ENCODE measurements at places on chromosomes 12 and 14. TPM values are rescaled to one million over a fixed set of nuclear protein-coding genes. Genes with fewer than 3 reads are reported as not detected.

CHGA gene
- 0.20 TPM for total RNA-seq

PDZRN4 gene
- not detected for total RNA-seq

C12orf54 gene
- not detected for total RNA-seq

MYL2 gene
- not detected for total RNA-seq

GSC gene
- total RNA-seq: not detected

TPH2 gene
- total RNA-seq: not detected

CLEC2A gene
- total RNA-seq: not detected

BCL2L14 gene
- not detected for total RNA-seq

CBLN3 gene
- 0.44 TPM for total RNA-seq

LIN7A gene
- 0.02 TPM for total RNA-seq

HHIPL1 gene
- not detected for total RNA-seq

COL2A1 gene
- total RNA-seq: not detected

KRT1 gene
- not detected for total RNA-seq

COX8C gene
- total RNA-seq: not detected

TOMM20L gene
- total RNA-seq: not detected

TSHR gene
- total RNA-seq: not detected

PRKD1 gene
- 0.16 TPM for total RNA-seq

CLEC12A gene
- not detected for total RNA-seq

KCNMB4 gene
- total RNA-seq: 0.11 TPM

ANKRD33 gene
- total RNA-seq: not detected

IL31 gene
- not detected for total RNA-seq

RNF212B gene
- not detected for total RNA-seq

MYF5 gene
- not detected for total RNA-seq

SLC17A8 gene
- not detected for total RNA-seq

BTG1 gene
- 28.6 TPM for total RNA-seq

CEBPE gene
- total RNA-seq: 0.13 TPM

BBOF1 gene
- 1.5 TPM for total RNA-seq

RNASE3 gene
- total RNA-seq: not detected

GTF2A1 gene
- 20.9 TPM for total RNA-seq

RHOJ gene
- not detected for total RNA-seq

CCDC197 gene
- not detected for total RNA-seq

SOX5 gene
- 11.9 TPM for total RNA-seq

OR4N2 gene
- not detected for total RNA-seq

NACA gene
- 1,135 TPM for total RNA-seq

POTEM gene
- not detected for total RNA-seq

CCDC175 gene
- not detected for total RNA-seq

SIX6 gene
- total RNA-seq: not detected

RDH16 gene
- total RNA-seq: 0.36 TPM

NELL2 gene
- 0.53 TPM for total RNA-seq

ZDHHC22 gene
- not detected for total RNA-seq

ASCL1 gene
- total RNA-seq: not detected

COPS7A gene
- 23.4 TPM for total RNA-seq

SERPINA1 gene
- total RNA-seq: 4.1 TPM

FLVCR2 gene
- 1.5 TPM for total RNA-seq

CLEC4A gene
- total RNA-seq: not detected

MSI1 gene
- total RNA-seq: 0.16 TPM

Data from K562 (cell line).